ENCODE measurements at places on chromosomes 5 and 9.

GRCh38 chr9:82560457-82560904 lies 502.5 kb downstream of the RASEF start:
- no peak for DNase-seq

DNA sequence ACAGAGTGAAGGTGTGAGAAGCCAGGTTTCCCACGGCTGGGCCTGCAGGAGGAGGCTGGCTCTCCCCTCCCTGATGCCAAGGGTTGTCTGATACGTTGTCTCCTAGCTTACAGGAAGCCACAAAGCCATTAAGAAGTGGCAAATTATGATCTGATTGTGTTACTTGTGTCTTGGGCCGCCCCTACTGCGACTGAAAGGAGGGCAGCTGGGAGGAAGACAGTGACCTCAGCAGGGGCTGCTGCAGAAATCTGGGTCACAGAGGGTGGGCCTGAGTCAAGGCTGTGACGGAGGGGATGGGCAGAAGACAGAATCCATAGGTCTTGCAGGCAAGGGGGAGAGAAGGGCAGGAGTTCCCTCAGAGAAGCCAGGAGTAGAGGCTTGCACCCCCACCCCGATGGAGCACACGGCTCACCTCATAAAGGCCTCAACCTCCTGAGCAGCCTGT lies 145.0 kb downstream of the FSTL4 start:
- DNase-seq: no peak

- DNase-seq: no peak
Measured at GRCh38 chr5:72558383-72558782, 51.2 kb upstream of the ZNF366 start.

GRCh38 chr9:8643896-8644295 lies 844.3 kb upstream of the DMAC1 start:
- no peak for DNase-seq

DNA sequence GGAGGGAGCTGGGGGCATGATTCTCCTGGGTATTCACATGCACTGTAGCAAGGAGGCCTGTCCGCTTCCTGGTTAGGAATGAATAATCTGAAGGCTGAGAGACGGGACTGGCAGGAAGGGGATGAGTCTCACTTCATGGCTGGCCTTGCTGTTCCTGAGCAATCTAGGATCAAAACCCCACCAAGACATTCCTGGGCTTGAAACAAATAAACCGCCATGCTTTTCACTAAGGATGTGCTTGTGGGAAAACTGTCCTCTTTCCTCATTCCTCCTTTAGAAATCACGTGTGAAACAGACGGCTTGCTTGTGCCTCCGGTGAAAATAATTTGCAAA lies 132.8 kb downstream of the MACROH2A1 start:
- DNase-seq: no peak

GRCh38 chr5:123987956-123988355 lies 476.0 kb downstream of the CSNK1G3 start:
- DNase-seq: no peak

DNA sequence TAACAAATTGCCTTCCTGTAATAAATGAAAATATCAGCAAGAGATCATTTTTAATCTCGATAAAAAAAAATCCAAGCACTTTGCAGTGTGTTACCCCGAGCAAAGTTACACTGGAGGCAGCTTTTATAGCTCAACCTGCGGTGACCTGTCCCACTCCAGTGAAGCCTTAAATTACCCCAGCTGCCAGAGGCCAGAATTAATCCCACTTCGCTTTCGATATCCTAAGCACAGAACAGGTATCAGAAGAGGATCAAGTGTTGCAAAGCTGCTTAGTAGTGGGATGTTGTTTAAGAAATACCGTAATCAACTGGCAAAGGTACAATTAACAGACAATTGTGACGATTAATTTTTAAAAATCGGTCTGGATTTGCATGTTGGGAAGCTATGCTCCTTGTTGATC lies 314.0 kb downstream of the AGTPBP1 start:
- no peak for DNase-seq

- no peak for DNase-seq
Measured at GRCh38 chr9:134217431-134218210, 53.3 kb upstream of the RNU6ATAC start.

DNA sequence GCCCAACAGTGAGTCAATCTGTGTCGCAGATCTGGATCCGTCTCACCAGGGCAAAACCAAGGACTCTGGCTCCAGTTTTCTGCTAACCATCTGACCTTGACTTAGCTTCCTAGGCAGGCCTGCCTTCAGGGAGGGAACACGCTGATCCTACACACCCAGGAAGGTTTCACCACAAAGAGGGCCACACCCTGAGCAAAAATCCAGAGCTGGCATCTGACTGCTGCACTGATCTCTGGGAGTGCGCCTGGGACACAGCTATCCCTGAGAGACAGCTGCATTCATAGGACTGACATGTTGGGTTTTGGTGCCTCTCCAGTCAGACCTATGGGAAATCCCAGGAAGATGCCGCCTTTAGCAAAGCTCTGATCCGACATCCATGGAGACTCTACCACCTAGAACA lies 47.5 kb downstream of the CDK5RAP2 start:
- DNase-seq: no peak

GRCh38 chr5:16152601-16153568 lies 26.7 kb downstream of the MARCHF11 start:
- DNase-seq: no peak

GRCh38 chr5:4295663-4296339 lies 700.2 kb downstream of the IRX1 start:
- DNase-seq: no peak

DNA sequence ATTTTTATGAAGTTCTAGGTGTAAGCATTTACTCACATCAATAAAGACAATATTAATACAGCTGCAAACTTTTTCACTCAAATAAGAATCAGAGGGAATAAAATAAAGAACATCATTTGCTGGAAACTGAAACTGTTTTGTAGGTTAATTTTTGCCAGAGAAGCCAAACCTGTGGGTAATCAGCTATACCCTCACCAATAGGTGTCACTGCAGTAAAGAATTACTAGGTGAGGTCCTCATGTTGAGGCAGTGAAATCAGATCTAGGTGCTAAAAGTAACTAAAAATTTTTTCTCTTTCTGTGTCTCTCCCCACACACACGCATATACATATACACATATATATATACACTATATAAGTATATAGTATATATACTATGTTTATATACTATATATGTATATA lies 1016.3 kb upstream of the SEMA6A start:
- peak; percentile 22 for DNase-seq

DNA sequence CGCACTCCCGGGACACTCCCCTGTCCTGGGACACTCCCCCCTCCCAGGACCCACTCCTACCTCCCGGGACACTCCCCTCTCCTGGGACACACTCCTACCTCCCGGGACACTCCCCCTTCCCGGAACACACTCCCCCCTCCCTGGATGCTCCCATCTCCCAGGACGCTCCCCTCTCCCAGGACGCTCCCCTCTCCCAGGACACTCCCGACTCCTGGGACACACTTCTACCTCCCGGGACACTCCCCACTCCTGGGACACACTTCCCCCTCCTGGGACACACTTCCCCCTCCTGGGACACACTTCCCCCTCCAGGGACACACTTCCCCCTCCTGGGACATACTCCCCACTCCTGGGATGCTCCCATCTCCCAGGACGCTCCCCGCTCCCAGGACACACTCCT lies 95.6 kb downstream of the RXRA start:
- DNase-seq: no peak

DNA sequence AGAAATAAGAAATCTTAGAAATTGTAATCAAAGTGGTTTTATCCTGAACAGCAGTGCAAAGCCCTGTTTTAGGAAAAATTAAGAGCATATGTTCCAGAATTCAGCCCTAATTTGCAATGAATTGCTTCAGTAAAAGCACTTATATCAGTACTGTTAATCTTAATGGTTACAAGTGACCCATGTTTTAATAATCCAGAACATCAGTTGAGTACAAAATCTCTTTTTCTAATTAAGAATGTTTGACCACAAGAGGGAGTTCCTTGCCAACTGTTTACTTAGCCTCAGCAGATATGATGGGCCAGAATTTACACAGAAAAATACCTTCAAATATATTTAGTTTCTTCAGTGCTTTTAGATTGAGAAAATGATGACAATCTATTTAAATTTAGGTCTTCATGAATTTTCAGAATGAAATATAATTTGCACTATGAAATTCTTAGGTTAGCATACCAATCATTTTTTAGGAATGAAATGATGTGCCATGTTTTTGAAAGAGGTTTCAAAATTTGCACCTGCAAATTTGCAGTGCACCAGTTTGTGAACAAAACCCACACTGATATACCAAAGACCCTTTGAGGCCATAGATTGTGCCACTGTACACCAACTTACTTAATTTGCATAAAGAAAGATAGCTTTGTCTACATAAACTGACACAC lies 926.3 kb upstream of the ARRDC3 start:
- DNase-seq: peak; percentile 15

DNA sequence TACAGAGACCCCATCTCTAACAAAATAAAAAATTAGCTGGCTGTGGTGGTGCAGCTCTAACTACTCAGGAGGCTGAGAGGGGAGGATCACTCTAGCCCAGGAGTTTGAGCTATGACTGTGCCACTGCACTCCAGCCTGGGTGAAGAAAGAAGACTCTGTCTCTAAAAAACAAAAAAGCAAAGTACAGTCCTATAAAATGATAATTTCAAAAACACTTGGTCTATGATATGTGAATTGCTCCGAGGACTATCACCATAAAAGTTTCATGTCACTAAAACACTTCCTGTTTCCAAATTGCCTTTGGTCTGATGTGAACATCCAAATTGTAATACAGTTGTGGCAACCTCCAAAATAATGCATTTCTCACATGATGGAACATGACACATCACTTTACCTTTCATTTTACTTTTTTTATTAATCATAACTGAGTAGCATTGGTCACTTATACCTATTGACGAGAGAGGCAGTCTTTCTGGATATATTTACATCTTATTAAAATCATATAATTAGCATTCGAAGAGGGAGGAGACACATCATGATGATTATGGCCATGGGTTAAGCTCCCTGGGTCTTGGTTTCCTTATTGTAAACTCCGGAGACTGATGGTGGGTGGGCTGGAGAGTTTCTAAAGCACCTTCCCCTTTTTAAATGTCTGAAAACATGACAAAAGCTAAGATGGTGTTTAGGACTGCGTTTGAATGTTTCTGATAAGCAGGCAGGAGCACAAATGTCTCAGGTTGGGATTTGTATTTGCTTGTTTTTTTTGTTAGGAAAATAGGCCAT lies 25.8 kb upstream of the CD180 start:
- DNase-seq: no peak

- DNase-seq: no peak
Measured at GRCh38 chr9:124238546-124239140, 19.1 kb upstream of the NEK6 start.

GRCh38 chr5:179114756-179115155 lies 54.6 kb downstream of the ZNF354C start:
- peak; percentile 6 for DNase-seq

GRCh38 chr9:111118256-111118948 lies 80.1 kb upstream of the LPAR1 start:
- DNase-seq: no peak

- DNase-seq: no peak
Measured at GRCh38 chr9:69573651-69574050, 98.5 kb downstream of the APBA1 start.

DNA sequence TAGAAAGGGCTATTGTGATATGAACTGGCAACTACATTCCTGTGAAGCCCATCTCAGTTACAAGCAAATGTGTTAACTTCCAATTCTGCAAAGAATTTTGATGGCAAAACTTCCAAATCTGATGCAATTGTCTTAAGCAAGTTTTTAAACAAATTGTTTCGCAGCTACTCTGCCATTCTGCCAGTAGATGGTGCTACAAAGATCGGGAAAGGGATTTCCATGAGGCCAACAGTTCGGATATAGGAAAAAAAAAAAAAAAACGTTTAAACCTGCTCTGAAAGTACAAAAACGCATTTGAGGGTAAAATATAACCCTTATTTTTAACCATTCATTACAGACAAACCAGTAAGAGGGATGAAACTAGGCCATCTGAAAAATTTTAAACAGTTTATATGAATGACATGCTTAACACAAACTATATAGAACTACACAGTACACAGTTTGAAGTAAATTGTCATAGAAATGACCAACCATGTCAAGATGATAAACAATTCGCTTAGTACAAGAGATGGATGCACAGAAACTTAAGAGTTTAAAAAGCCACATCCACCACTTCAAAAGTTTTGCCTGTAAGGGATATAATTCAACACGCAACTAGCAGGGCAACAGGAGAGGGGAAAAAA lies 2.2 kb downstream of the HNRNPA0 start:
- no peak for DNase-seq

DNA sequence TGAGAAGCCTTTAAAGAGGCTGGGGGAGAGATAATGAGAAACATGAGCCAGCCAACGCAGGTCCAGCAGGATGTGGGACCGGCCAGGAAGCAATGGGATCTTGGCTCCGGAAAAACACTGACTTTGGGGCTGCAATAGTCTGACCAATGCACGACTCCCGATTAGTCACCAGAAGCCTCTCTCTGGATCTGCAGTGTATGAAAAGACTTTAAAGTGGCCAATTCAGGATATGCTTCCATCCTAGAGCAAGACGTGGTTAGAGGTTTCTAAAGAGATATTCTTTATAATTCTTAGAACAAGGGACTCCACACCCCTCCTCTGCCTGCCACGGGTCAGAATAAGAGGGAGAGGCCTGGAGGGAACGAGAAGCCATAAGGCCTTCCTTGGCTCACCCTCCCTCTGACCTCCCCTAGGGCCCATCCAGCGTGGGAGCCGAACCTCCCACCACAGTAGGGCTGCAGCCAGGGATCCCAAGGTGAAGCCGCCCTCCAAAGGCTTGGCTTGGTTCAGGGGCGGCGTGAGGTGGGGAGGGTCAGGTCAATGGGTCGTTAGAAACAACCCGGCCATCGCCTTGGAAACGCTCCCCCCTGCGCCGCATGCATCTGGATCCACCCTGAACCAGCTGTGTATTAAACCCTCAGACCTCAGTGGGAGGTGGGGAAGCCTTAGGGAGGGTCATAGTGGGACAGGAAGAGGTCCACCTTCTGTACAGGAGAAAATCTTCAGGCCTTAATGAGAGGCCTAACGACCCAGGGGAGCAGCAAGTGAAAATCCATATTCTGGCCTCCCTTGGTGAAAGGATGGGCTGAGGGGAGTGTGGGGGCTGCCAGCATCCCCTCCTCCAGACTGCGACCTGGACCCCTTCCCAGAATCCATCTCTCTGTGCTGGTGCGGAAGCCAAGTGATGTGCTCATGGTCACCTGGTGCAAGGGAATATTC lies 11.1 kb downstream of the FGF1 start:
- no peak for DNase-seq

DNA sequence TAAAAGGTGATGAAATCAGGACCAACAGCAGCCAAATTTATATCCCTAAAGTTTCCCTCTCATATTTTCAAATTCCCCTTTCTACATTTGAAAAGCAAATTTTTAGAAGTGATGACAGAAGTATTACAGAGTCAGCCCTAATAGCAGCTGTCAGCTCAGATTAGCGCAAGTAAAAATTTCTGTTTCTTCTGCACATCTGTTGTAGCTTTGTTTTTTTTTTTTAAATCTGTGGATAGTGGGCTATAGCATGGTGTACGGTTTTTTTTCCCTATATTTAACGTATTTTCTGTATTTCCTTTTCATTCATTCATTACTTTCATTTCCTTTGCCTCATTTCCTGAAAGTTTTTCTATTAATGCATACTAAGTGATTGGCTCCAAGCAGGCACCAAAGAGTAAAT lies 99.1 kb downstream of the MACIR start:
- DNase-seq: no peak

GRCh38 chr9:87350915-87351314 lies 146.8 kb upstream of the DAPK1 start:
- DNase-seq: no peak

- no peak for DNase-seq
Measured at GRCh38 chr5:78801413-78801812, 152.8 kb upstream of the LHFPL2 start.
